ENCODE measurements at places on chromosomes 5 and 9.

DNA sequence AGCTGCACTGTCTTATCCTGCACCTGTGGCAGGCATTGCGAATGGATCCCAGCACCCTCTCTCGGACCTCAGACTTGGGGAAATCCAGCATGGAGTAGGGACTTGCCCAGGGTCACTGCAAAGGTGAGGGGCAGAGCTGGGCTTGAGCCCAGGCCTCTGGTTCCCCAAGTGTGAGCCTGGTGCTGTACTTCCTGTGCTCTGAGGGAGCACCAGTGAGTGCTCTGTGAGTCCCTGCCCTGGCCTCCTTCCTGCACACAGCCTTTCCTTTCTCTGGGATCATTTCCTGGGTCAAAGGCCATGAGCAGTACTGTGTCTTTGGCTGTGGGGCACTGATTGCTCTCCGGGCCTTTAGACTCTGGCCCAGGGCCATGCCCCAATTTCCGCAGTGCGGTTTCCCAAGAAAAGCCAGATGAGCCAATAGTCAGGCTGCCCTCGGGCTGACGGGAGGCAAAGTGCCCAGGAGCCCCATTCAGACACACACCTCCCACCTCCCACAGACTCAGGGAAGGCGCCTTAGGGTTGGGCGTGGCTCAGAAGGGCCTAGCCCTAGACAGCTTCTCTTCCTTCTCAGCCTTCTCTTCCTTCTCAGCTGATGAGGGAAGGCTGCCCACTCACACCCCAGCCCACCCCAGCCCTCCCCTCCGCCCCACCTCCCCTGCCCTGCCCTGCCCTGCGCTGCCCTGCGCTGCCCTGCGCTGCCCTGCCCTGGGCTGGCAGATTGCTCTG, 23.3 kb upstream of the TRIM14 start:
- no peak for DNase-seq

GRCh38 chr5:52334367-52334766, 453.3 kb upstream of the ITGA1 start:
- DNase-seq, result no peak

DNA sequence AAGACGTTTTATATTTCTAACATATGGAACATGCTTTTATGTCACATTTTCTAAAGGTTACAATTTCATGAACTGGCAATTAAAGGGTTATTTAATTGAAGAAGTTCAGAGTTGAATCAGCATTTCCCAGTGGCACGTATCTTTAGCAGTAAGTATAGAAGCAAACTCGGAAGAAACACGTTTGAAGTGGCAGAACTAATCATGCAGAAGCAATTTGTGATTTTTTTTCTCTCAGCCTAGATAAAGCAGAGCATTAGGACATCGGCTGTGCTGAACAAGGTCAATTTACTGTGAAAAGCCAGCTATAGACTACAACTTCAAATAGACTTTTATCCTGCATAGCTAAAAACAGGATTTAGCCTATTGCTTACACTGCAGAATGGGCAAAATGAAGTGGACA, 104.7 kb downstream of the ISL1 start:
- DNase-seq, result no peak

DNA sequence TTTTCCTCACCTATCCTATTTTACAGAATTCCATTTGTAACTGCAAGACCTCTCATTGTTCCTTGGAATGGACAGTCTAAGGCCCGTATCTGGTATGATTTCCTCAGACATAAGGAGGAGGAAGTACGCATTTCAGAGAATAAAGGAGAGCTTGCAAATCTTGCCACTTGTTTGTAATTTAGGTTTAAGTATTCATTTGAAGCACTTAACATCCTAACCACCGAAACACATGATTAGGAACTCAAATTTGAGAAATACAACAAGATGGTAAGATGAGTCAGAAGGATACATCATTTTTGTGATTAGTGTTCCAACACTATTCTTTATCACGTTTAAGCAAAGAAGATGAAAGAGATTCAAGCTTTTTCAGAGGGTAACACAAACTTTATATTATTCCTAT, 3.9 kb upstream of the ZCCHC9 start:
- DNase-seq, result no peak

DNA sequence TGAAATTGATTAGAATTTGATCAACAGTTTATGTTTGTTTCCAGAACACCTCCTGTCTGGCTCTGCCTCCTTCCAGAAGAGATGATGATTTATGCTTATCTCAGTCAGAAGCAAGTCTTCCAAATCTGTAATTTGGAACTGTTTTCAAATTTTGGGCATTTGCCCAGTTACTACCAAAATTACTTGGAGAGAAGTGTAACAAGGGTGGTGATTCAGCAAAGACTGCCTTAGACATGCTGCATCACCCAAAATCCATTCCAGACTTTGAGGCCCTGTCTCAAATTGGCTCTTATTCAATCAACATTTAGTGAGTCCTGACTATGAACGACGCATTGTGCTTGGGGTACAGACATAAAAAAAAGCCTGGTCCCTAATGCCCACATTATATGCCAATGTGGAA, 89.4 kb downstream of the SH3TC2 start:
- DNase-seq, result no peak

DNA sequence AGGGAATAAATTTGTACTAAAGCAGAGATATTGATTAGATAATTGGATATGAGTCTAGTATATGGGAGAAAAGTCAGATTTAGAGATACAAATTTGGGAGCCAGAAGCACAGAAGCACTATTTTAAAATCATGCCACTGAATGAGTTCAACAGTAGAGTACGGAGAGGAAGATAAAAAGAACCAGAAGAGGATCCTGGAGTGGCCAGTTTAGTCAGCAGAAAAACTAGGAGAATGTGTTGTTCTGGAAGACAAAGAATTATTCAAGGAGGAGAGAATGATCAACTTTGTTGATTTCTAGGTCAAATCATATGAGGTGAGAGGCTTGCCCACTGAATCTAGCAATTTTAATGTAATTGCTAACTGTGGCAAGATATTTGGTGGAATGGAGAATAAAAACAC, 67.0 kb downstream of the NIPBL start:
- DNase-seq, result no peak

All from stimulated activated CD4-positive, alpha-beta T cell treated with anti-CD3 and anti-CD28 coated beads, Interleukin-2, amount 100 ng/mL, for 24 hours (primary cell).